EL (cell line): ENCODE measurements at places on chromosomes 4 and X.

DNA sequence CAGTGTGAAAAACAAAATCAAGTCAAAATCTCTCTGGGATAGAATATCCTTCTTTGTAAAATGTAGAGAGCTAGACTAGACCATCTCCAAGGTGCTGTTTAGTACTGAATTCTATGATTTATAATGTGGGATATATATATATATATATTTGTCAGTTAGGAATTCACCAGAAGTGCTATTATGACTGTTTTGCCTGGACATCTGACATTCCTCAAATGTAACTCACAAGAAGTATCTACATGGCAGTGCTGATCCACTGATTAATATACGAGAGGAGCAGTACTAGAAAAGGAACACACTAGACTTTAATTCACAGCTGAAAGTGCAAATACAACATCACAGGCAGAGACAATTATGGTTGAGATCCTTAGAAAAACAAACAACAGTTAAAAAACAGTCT, 208.9 kb downstream of the GBA3 start:
- DNase-seq: peak; percentile 18

GRCh38 chrX:40109288-40110008, 11.7 kb upstream of the BCOR start:
- DNase-seq: peak; percentile 63

DNA sequence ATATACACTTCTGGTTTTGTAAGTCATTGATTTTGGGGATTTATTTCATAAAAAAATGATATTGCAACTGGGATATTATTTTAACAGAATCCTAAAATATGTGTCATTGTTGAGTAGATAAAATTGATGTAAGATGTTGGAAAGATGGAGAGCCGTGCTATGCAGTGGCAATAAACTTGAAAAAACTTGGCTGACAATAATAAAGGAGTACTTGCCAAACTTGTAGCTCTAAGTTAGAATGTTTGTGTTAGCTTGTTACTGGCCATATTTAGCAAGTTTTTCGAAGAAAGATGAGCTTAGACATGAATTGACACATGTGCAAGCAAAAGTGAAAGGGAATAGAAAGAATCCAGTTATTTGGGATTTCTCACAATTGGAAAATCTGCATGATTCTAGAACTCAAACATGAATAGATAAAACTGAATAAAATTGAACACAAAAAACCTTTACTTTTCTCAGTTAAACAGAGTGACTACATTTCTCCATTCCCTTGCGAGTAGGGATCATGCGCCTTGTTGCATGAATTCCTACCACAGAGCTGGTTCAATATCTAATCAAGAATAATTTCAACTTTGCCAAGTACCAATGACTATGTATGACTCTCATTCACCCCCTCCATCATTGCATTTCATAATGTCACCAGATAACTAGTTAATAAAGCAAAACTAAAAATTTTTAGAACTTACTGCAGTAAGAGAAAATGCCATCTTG, 327.8 kb downstream of the CAMK2D start:
- peak; percentile 21 for DNase-seq

DNA sequence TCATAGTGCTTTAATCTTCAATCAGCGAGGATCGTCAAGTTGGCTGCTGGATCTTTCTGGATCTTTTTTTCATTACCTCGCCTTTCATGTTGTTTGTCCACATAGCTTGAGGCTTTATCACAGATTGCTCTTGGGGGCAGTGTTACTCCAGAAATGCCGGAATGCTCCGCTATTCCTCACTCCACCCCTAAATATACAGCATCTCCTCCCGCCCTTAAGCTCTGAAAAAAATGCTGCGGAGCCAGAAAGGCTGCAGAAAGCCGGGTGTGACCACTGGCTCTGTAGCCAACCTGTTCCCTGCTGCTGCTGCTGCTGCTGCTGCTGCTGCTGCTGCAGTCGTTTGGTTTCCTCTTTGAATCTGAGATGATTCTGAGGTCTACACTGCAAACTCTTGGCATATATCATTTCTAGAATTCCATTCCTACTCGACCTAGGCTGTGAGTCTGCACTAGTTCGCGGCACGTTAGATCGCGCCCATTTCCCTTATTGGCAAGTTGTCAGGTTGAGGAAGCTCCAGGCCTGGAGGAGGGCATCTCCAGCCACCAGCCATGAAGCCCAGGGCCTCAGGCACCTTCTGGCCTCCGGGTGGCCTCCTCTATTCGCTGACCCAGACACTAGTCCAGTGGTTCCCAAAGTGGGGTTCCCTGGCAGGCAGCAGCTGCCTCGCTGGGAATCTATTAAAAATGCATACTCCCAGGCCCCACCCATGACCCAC, 34.2 kb downstream of the WDR13 start:
- DNase-seq: peak; percentile 87

DNA sequence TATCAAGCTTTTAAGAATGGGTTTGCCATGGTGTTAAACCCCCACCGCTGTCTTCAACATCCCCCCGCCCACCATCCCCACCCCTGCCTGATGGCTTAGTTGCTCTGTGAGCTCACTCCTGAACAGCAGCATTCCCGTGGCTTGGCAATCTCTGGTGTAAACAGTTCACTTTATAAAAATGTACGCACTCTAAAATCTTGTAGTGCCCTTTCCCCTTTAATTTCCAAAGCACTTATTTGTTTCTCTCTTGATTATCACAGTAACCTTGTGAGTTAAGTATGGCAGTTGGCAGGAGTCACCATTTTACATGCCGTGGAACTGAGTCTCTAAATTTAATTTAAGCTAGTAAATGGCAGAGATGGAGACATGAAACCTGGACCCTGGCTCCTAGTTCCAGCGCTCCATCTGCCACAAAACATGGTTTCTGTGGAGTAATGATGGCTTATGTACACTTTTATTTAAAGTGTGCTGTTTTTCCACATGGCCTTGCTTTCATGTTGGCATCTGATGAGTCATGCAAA, 123.1 kb downstream of the AFF1 start:
- peak; percentile 8 for DNase-seq

GRCh38 chr4:66465111-66465510, 794.8 kb upstream of the EPHA5 start:
- DNase-seq: peak; percentile 49

DNA sequence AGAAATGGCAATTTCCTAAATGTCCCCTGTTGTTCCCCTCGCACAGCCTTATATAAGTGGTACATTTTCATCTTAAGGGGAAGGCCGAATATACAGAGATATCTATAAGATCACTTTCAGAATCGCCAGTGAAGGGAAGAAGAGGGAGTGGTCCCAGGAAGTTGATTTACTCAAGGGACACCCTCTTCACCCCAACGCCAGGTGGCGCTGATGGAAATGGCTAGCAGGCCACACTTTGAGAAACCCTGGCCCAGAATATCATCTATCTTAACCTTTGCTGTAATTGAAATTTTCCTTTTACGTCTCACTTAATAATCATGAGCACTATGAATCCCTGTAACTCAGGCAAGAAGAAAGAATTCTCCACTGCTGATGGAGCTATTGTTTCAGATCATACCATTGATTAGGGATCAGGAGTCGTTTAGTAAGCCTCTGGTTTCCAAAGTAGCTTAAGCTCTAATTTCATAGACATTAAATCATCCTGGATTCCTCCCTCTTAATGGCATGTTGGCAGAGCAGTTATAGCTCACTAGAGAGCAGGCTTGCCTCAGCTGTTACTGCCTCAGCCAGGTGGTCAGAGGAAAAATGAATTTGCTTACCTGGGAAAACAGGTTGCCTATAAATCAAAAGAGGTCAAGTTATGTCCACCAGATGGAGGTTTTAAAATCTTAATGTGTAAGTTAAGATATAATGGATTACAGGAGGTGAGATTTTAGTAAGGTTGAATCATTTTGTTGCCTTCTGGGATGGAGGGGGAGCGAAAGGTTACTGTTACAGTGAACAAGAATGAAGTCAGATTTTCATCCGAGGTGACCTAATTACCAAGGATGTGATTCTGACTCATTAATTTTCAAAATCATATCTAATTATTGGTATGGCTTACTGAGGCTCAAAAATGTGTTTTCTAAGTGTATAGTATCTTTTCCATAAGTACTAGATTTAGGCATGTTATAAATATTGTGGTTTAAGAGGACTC, 941.2 kb upstream of the TENM3 start:
- peak; percentile 54 for DNase-seq

DNA sequence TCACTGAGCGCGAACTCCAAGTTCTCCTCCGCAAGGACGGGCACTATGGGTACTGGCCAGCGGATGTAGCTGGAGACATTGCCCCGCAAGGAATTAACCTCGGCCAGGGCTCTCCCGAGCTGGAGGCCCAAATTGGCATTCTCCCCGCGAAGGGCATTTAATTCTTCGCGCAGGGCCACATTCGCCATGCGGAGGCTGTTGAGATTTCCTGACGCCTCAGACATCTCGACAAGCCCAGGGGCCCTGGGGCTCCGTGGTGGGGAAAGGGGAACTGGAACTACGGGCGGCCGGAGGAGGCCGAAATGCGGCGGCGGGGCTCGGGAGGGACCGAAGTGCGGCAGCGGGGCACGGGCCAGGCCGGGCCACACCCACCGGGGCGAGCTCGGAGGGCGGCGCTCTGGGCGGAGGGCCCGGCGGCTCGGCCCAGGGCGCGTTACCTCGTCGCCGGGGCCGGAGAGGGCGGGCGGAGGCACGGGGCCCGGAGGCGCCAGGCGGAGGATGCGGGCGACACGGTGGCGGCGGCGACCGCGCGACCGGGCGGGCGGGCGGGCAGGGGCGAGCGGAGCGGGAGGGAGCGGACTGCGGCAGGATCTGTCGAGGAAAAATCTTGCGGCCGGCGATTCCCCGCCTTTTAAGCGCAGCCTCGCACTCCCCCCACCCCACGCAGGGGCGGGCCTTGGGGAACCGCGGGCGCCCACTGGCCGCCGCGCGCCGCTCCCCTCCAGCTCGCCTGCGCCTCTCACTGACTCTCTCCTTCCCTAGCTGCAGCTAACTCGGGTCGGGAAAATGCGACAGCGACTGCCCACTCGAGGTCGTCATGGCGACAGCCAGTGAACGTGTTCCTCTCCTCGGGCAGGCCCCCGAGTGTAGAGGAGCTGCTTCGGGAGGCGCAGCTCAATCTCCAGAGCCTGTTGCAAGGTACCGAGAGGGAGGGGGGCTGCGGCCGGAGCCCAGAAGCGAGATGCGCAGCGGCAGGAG, at the start of gene RTL5:
TSS of gene RTL5 (minus strand) at position 599 of the 978 bp plus-strand sequence.
- DNase-seq: peak; percentile 88

- no peak for DNase-seq
Observed at GRCh38 chr4:61301271-61301670, 101.1 kb downstream of the ADGRL3 start.

- no peak for DNase-seq
Observed at GRCh38 chrX:13338996-13339515, 19.2 kb upstream of the ATXN3L start.

DNA sequence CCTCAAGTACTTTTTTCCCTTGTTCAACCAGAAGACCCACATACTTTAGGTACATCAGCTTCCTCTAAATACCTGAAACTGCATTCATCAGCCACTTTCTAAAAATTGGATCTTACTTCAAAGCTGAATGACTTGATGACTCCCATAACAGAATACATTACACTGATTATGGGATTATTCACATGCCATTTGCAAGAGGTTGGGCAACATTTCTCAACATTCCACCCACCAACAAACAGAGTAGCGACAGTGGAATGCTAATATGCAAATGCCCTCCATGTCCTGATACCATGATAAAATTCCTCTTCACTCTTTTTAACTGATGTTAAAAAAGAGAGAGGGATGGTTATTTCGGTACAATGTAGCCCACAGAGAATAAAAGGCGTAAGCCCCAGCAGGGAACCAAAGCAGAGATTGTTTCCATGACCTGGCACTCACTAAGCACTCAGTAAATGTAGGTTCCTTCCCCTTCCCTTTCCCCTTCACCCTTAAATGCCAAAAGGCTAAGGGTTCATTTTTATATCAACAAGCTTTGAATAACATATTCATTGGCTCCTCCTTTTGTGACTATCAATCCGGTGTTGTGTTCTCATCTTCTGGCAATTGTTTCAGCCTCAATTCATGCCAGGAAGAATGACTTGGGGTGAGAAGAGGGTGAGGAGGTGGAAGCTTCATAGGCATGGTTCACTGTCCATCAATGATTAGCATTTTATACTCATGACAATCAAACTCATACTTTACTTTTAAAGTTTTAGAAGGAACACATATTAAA, 317.2 kb downstream of the DHX15 start:
- peak; percentile 3 for DNase-seq

DNA sequence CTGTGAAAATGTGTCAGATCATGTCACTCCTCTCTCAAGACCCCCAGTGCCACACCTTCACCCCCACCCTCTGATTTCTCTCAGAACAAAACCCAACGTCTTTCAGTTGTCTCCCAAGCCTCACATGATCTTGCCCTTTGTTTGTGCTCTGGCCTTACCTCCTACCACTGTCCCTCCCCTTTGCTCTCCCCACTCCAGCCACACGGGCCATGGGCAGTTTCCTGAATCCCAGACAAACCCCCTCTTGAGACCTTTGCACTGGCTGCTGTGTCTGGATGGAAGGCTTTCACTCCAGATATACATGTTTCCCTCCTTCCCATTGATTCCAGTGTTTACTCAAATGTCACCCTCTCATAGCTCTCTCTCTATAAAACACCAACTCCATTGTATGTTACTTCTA, 3.6 kb upstream of the CENPE start:
- no peak for DNase-seq

- DNase-seq: peak; percentile 33
Observed at GRCh38 chrX:153926858-153927671, 1.0 kb upstream of the ARHGAP4 start.

- DNase-seq: peak; percentile 21
Observed at GRCh38 chr4:185950891-185951290, 118.1 kb upstream of the TLR3 start.

DNA sequence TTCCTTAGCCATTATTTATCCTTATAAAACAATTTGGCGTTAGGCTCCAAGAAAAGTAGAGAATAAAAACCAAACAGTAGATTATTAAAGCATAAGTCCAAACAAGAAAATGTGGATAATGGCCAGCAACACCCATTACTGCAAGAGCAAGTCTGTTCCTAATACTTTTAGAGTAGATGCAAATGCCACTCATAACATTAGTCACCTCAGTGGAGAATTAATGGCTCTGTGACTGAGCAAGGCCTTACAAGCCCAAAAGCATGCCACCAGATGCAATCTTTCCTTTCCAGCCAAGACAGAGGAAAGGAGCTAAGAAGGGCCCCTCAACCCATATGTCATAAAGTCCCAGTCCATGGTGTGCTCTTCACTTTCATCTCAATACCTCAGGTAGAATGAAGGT, 373.8 kb downstream of the OPHN1 start:
- DNase-seq: peak; percentile 4

DNA sequence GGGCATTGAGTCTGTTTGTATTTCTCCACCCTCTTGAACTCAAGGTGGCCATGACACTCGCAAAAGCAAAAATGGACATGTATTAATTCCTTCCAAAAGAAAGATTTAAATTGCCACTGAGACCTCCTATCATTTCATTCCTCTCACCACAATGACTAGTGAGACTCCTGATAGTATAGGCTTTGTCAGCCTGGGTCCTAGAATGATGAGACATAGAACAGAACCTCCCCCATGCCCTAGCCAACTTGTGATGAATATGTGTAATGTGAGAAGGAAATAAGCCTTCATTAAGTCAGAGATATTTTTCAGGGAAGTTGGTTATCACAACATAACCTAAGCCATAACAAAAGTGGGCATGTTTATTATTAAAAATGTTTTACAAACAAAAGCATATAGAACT, 62.5 kb downstream of the ASB9 start:
- DNase-seq: no peak

- DNase-seq: no peak
Observed at GRCh38 chrX:3442691-3443090, 96.2 kb upstream of the MXRA5 start.

- DNase-seq: no peak
Observed at GRCh38 chrX:154333837-154334271, 38.3 kb downstream of the TKTL1 start.
